Sigmoid colon (tissue), 7 donors: ENCODE measurements at places on chromosomes 5 and 9. TPM values are rescaled to one million over a fixed set of nuclear protein-coding genes. Genes with fewer than 3 reads are reported as not detected.

TICAM2 gene
- polyA plus RNA-seq: 1.9 TPM

KIF27 gene
- not detected for polyA plus RNA-seq

CARTPT gene
- not detected for polyA plus RNA-seq

ENTPD8 gene
- 32.4 TPM for polyA plus RNA-seq

HMMR gene
- polyA plus RNA-seq: 1.2 TPM

RNF208 gene
- polyA plus RNA-seq: 4.8 TPM

ANKRD20A1 gene
- 0.46 TPM for polyA plus RNA-seq

KIF4B gene
- polyA plus RNA-seq: not detected

TPPP gene
- polyA plus RNA-seq: 3.2 TPM

SPATA9 gene
- not detected for polyA plus RNA-seq

TGFBI gene
- 48.6 TPM for polyA plus RNA-seq
